ENCODE measurements at places on chromosomes 3 and 15. TPM values are rescaled to one million over a fixed set of nuclear protein-coding genes. Genes with fewer than 3 reads are reported as not detected.

DNA sequence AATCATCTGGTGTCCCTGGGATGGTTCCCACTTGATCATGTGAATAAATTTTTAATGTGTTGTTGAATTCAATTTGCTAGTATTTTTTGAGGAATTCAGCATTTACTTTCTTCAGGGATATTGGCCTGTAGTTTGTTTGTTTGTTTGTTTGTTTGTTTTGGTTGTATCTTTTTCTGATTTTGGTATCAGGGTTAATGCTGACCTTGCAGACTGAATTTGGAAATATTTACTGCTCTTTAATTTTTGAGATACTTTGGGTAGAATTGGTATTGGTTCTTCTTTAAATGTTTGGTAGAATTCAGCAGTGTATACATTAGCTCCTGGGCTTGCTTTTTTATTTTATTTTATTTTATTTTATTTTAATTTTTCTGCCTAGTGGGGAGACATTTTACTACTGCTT lies 803.7 kb downstream of the NAALADL2 start:
- no peak for DNase-seq

GRCh38 chr15:27899583-27900285 lies 199.4 kb downstream of the OCA2 start:
- no peak for DNase-seq

- no peak for DNase-seq
These were observed 46.7 kb upstream of the OXTR start for GRCh38 chr3:8816106-8816505.

GRCh38 chr3:151733613-151734012 lies at the start of gene AADACL2:
Gene AADACL2 (plus strand): TSS chr3:151733927. CDS start chr3:151734036, 109 bp downstream.
- DNase-seq, result no peak

- DNase-seq, result no peak
These were observed 33.8 kb downstream of the COL6A5 start for GRCh38 chr3:130379274-130379673.

GRCh38 chr15:51263116-51263515 lies 75.3 kb downstream of the CYP19A1 start:
- DNase-seq, result no peak

- no peak for DNase-seq
These were observed 126.2 kb downstream of the ASB7 start for GRCh38 chr15:100728371-100729201.

- peak; percentile 45 for DNase-seq
These were observed 441.3 kb downstream of the MAGI1 start for GRCh38 chr3:65597226-65597951.

The KLHL6 gene
- 1.1 TPM for polyA plus RNA-seq

The MYH15 gene
- 0.26 TPM for polyA plus RNA-seq

The FAM131A gene
- 13.4 TPM for polyA plus RNA-seq
